AG10803 (cell line): ENCODE measurements at places on chromosomes 6 and 20.

DNA sequence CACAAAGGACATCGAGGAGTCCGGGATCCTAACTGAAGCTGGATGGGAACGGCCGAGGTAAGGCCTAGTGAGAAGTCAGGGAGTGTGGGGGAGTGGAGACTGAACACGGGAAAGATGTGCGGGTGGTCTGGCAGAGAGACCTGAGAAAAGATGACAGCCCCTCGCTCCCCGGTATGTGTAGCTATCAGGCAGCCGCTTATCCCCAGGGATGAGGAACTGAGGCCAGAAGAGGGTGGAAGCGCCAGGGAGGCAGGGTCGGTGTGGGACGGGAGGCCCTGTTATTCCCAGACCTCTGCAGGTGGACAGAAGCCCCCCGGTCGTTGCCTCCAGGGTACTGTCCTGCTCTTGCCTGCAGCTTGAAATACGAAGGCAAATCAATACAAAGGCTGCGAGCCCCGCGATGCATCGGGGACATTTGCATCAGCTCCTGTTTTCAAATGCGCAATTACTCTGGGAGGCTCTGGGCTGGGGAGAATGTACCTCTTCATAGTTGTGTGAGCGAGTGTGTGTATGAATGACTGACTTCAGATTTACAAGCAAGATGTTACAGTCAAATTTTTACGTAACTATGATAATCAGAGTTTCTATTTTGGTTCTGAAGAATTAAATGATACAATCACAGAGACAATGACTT lies 221.3 kb downstream of the QKI start:
- DNase-seq = no peak

GRCh38 chr20:54138427-54138826 lies 35.4 kb downstream of the CYP24A1 start:
- no peak for DNase-seq

GRCh38 chr6:133198725-133199124 lies 42.4 kb upstream of the EYA4 start:
- DNase-seq = no peak

- no peak for DNase-seq
Measured at GRCh38 chr6:46748940-46749503, 2.3 kb downstream of the ANKRD66 start.

DNA sequence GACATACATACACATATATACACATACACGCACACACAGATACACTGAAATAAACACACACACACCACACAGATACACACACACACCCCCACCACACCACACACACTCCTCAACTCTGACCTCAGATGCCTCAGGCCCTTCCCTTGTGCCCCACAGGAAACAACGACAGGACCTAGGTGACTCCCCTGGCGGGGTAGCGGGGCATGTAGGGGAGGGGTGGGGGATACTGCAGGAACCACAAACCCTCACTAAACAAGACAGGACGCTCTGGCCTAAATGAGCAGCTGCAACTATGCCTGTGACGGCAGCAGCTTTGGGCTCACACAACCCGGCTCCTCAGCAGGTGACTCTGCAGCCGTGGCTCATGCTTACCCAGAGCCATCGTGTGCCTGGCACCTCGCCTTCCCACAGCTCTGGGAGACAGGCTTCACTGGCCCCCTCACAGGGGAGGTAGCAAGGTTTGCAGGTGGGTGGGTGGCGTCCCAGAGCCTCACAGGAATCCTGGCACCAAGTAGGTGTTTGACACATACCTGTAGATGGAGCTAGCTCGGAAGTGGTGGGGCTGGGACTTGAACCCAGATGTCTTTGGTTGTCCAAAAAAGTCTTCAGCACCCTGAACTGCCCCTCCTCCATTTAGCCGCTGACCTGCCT lies 100.8 kb downstream of the GRM4 start:
- DNase-seq = no peak

DNA sequence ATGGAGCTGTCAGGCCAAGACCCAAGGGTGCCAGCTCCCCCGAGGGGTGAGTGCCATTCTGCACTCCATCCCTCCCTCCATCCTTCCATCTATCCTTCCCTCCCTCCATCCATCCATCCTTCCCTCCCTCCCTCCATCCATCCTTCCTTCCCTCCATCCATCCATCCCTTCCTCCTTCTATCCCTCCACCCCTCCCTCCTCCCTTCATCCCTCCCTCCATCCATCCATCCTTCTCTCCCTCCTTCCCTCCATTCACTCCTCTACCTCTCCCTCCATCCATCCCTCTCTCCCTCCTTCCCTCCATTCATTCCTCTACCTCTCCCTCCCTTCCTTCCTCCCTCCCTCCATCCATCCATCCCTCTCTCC lies 41.3 kb upstream of the MRGBP start:
- DNase-seq = no peak

- no peak for DNase-seq
Measured at GRCh38 chr20:36777167-36777566, 3.6 kb upstream of the DSN1 start.

- no peak for DNase-seq
Measured at GRCh38 chr6:34745277-34746103, 11.8 kb upstream of the SNRPC start.

GRCh38 chr6:6714118-6714897 lies 125.8 kb downstream of the LY86 start:
- peak; percentile 56 for DNase-seq

GRCh38 chr20:50120935-50121693 lies 8.2 kb upstream of the UBE2V1 start:
- peak; percentile 59 for DNase-seq

- no peak for DNase-seq
Measured at GRCh38 chr6:16299861-16300260, 61.5 kb downstream of the GMPR start.

GRCh38 chr6:69601132-69601531 lies 195.7 kb downstream of the LMBRD1 start:
- DNase-seq = no peak

DNA sequence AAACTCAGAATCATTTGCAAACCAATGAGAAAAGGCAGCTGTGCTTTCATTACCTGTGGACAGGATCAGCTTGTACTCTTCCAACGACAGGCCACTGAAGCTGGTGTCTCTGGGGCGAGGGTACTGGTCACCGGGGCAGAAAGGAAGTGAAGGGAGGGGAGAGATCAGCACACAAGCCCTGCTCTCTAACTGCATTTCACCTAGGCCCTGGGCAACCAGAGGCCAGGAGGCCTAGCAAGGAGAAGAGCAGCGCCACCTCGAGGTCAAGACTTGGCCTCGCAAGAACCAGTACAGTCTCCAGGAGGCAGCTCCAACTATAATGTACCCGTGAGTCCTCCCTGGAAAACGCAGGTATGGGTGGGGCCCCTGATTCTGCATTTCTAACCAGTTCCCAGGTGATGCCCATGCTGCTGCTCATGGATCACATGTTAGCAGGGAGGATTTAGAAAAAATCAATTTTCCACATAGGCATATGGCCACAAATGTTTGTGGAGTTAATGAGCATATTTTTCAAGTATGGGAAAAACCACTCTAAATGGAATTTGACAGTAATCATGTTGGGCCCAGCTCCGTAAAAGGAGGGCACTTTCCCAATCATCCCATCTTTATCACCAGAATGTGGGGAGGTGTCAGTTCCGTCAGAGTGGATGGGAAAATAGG lies 11.0 kb downstream of the UQCC2 start:
- DNase-seq = peak; percentile 70

- no peak for DNase-seq
Measured at GRCh38 chr20:57309544-57310115, 20.0 kb upstream of the SPO11 start.

DNA sequence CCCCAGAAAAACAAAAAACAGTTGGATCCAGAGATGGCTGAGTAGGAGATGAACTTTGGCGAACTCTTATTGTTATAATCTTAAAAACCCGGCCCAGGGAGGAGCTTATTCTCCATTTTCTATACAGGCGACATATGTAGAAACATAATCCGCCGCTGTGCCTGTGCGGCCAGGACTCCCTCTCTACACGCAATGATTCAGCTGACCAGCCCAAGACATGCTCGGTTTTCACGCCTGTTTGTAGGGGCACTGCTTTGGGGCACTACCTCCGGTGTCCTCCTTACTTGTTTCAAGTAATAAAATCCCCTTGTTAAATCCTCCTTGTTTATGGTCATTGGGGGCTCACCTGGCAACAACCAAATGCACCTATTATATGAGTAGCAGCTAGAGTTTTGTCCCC lies 89.9 kb downstream of the SEL1L2 start:
- no peak for DNase-seq

DNA sequence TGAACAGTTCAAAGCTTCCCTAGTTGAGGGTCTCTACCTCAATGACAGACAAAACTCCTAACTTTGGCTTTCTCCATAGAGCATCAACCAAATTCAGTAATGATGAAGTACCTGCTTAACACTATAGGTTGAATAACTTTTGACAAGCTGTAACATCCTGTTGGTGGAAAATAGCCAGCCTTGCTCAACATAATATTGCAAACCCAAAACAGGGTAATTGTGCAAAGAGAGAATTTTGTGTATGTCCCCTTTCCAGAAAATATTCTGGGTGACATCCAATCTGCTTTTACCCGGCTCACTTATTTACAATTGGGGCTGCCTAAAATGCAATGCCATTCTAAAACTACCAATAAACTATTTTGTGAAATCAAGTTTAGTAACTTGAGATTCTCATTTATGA lies 72.8 kb downstream of the ATXN1 start:
- no peak for DNase-seq

DNA sequence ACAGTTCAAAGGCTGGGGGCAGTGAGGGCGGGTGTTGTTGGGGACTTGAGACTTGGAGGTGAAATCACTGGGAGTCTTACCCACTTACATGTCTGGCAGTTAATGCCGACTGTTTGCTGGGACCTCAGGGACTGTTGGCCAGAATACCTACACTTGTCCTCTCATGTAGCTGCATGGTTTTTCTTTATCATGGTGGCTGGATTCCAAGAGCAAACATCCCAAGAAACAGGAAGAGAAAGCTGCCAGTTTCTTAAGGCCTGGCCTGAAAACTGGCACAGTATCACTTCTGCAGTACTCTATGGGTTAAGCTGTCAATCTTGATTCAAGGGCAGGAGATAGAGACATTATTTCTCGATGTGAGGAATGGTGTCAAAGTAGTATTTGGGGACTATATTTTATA lies 19.8 kb upstream of the C6orf62 start:
- DNase-seq = no peak

GRCh38 chr6:13813621-13814175 lies 659 bp downstream of the MCUR1 start:
- peak; percentile 58 for DNase-seq

DNA sequence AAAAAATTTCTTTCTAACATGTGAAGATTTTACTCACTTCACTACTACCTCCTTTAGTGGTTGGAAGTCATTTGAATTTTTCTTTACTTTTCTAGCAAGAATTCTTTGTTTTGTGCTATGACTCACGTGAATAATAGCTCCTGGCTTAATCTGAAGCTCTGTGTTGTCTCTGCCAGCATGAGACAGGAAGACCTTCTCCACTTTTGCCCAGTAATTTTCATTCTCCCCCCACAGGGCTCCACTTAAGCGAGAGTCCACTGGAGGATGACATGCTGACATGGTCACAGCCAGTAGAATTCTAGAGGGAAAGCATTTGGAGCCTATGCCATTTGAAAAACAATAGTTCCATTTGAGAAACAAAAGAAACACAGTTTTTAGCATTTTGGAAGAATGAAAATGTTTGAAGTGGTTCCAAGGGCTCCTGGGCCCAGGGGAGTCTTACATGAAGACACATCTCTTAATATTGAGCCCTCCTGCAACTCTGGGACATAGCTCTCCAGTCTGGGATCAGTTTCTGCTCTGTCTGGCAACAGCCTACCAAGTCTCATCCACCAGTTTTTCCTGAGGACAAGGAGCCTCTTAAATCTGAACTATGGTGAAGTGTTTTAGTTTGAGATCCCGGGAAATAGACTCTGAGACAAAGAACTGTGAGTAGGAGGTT lies 231.4 kb downstream of the PAX1 start:
- DNase-seq = peak; percentile 49
